ENCODE measurements at places on chromosomes 1 and 21.

GRCh38 chr1:87250336-87250735 lies 78.3 kb upstream of the LMO4 start:
- no peak for DNase-seq

DNA sequence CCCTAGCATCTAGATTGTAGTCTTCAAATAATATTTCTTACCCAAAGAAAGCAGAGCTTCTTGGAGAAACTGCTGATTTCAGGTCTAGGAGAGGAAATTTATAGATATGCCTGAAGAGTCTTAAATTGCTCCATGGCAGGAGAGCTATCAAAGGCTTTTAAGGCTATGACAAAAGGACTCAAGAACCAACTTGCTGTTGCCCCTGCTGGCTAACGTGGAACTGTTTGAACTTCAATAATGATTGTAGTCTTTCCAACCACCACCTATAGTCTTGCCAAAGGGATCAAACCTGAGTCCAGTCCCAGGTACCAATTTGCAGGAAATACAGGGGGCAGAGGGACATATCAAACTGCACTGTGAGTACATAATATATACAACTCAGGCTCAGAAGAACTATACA lies 336.2 kb upstream of the ESRRG start:
- no peak for DNase-seq

- DNase-seq = no peak
Measured at GRCh38 chr1:11981378-11982009, 1.2 kb downstream of the MFN2 start.

- no peak for DNase-seq
Measured at GRCh38 chr1:76865696-76866286, 1.5 kb upstream of the ST6GALNAC5 start.

GRCh38 chr1:180842052-180842451 lies 70.6 kb upstream of the KIAA1614 start:
- DNase-seq = no peak

- no peak for DNase-seq
Measured at GRCh38 chr1:178580096-178580495, 67.2 kb downstream of the TEX35 start.

GRCh38 chr1:43861988-43862735 lies 71.4 kb upstream of the ARTN start:
- no peak for DNase-seq

DNA sequence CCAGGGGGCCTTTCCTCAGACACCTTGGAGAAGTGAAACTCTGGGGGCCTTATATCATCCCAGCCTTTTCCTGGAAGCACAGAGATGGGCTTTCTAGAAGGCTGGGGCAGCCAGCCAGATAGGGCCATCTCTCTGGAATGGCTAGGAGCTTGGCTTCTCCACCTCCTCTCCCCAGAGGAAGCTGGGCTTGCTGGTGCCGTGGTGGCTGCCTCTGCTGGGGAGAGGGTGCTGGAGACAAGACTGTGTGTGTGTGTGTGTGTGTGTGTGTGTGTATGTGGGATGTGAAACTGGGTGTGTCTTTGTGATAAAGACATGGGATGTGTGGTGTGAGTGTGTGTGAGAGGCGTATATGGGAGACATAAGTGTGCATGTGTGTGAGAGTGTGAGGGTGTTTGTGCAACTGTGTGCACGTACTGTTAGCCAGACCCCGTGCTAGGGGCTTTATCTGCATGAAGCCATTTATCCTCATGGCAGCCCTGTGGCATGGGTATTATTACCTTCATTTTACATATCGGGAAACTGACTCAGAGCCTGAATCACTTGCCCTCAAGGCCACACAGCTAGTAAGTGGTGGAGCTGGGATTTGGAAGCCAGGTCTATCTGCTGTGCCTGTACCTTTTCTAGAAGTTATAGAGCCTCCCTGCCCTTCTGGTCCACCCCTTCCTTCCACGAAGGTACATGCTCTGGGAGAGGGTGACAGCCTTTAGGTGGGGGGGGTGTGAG lies 44.2 kb downstream of the PTPRU start:
- no peak for DNase-seq

DNA sequence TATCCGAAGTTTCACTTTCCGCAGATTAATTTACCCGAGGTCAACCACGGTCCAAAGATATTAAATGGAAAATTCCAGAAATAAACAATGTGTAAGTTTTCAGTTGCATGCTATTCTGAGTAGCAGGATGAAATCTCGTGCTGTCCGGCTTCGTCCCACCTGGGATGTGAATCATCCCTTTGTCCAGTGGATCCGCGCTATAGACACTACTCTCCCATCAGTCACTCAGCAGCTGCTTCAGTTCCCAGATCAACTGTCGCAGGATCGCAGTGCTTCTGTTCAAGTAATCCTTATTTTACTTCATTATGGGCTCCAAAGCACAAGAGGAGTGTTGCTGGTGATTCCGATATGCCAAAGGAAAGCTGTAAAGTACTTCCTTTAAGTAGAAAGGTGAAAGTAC lies 8.3 kb upstream of the LRP8 start:
- DNase-seq = no peak

DNA sequence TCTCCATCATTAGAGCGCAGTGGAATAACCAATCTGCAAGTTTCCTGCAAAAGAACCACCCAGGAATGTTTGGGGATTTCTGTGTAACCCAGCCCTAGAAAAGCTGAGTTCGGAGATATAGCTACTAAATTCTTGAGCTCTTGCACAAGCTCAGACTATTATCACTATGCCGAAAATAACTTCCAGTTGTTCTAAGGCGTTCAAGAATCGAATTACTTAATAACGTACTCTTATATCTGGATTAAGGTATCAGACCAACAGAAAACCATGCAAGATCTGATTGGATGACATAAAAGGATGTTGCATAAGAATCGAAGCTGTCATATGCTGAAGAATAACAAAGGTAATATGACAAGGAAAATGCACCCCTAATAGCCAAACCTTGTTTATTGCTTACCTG lies 7.5 kb upstream of the LAMC2 start:
- no peak for DNase-seq

GRCh38 chr1:165287781-165288180 lies 68.7 kb downstream of the LMX1A start:
- DNase-seq = no peak

DNA sequence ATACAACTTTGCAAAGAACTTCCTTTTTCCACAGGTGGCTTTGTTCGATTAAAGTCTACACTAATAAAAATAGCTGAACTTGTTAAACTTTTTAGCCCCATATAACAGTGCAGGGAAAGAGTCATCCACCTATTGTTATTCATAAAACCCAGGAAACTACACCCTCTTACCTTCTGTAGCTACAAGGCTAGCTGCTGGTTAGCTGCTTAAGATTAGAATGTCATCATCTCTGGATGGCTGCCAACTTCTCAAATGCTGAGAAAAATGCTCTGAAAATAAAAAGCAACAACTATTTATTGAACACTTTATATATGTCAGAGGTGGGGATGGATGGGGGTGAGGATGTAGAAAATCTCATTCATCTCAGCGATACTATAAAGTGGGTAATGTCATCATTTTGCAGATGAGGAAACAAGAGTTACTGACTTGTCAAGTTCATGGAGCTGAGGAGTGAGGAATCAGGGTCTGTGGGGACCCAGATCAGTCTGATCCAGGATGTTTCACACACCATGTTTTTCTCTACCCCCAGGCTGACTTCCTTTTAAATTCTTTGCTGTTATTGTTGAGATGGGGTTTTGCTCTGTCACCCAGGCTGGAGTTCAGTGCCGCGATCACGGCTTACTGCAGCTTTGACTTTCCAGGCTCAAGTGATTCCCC lies 17.1 kb downstream of the ATP5PF start:
- DNase-seq = no peak

DNA sequence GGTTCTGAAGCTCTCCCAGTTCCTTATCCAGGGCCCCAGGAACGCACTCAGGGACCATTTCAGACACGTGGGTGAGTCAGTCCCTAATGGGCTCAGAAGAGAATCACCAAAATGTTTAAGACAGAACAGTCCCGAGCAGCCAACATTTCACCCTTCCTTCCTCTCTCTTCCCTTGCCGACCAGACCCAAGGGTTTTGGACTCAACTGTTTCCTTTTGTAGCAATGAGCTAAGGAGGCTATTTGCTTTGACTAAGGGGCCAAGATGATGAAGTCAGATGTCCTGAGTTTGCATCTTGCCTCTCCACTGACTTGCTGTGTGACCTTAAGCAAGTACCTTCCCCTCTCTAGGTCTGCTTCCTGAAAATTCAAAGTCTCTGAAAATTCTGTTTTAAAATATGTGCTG lies 472.3 kb upstream of the VAMP3 start:
- no peak for DNase-seq

GRCh38 chr1:182608845-182609610 lies 4.8 kb upstream of the RGS16 start:
- DNase-seq = no peak

DNA sequence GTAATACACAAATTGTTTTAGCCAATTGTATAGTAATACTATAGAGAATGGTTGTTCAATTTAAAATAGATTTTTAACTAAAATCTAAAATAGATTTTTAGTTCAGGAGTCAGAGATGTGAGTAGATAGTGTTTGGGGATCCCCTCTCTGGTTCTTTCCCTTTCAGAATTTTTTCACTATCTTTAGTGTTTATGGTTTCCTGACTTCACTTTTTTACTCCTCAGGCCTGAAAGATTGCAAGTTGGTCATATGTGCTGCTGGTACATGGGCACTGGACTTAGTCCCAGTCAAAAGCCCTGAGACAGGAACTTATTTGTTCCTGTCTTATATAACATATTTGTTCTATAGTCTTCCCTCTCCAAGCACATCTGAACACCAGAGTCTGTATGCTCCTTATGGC lies 96.8 kb upstream of the ATP1B1 start:
- no peak for DNase-seq

- DNase-seq = no peak
Measured at GRCh38 chr1:58011978-58012377, 534.5 kb downstream of the OMA1 start.

GRCh38 chr1:153399401-153400055 lies 8.7 kb upstream of the S100A8 start:
- DNase-seq = no peak

DNA sequence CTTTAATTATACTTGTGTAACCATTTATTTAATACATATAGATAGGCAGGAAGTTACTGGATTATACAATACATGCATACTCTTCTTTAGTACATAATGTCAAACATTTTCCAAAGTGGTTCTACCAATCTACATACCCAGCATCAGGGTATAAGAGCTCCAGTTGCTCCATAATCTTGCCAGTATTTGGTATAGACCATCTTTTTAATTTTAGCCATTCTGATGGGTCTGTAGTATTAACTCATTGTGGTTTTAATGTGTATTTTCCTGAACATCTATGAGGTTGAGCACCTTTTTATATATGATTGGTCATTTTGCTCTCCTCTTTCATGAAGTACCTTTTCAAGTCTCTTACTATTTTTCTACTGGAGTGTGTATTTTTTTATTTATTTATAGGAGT lies 32.1 kb downstream of the EBNA1BP2 start:
- no peak for DNase-seq

DNA sequence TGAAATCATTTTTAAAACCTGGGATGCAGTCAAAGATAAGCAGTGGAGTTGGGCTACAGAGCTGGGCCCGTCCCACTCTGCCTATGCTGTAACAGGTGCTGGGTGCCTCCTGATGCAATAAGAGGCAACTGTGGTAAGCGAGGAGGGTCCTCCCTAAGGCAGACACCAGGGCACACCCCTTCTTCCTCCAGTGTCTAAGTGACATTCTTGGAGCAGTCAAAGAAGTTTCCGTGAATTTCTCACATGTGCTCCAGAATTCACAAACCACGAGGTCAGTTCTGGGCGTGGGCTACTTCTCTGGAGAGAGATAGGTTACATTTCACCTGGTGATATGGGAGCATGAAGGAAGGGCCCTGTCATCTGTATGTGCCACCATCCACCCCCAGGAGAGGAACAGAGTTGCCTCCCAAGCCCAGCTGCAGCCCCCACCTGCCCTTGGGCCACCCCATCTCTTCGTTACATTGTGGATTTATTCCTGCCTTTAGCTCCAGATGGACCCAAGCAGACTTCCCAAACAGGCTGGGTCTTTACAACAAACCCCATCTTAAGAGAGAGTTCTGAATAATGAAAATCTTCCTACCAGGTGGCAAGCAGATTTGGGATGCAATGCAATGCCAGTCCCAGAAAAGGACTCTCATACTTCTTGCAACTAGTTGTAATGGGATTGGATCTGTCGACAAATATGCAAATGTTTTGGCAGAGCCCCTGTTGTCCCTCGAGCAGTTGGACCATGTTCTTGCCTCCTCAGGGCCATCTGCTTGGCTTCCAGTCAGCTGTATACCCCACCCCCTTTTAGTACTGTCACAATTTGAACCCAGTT lies 82.5 kb upstream of the CNTN2 start:
- no peak for DNase-seq

- no peak for DNase-seq
Measured at GRCh38 chr21:14922980-14923379, 141.8 kb downstream of the NRIP1 start.

DNA sequence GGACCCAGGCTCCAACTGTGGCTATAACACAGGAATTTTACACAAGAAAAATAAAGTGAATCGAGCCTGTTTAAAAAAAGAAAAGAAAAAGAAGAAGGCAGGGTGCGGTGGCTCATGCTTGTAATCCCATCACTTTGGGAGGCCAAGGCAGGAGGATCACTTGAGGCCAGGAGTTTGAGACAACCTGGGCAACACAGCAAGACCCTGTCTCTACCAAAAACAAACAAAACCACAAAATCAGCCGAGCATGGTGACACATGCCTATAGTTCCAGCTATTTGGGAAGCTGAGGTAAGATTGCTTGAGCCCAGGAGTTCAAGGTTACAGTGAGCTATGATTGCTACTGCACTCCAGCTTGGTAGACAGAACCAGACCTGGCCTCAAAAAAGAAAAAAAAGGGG lies 17.7 kb downstream of the MTF1 start:
- no peak for DNase-seq

GRCh38 chr1:233215135-233215760 lies 80.3 kb downstream of the PCNX2 start:
- DNase-seq = no peak

GRCh38 chr1:207797229-207797973 lies 45.5 kb downstream of the CD46 start:
- DNase-seq = peak; percentile 72

GRCh38 chr1:230495891-230496385 lies 69.8 kb upstream of the PGBD5 start:
- DNase-seq = no peak

DNA sequence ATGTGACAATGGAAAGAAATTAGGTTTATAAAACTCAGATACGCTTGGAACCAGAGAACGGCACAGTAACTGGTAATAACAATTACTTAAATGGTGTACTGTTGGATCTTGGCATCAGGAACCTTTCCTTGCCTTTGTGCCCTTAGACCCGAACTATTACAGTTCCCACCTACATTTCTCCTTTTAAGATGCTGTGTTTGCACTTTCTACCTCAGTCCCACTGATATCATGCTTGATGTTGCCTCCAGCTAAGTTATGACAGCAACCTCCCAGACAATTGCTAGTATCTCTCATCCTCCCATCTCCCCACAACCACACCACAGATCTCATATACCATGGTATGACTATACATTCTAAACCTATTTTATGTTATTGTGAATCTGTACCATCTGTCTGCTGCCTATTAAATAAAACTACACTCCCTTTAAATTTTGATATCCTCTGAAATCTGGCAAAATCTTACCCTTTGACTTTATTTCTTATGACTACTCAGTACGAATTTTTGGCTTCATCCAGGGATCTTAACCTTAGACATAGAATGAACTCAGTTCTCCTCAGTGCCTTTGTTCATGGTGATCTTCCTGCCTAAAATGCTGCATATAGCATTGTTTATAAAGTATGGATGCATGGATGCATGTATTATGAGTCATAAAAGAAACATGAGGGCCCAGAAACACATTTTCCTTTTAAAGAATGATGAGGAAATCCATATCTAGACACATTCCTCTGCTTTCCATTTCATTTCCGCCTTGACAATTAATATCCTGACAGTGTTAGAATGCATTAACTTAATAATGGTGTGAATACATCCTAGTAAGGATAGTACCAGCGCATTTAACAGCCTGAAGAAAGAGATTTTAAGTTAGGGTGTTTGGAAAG lies 64.1 kb downstream of the LRRC8D start:
- no peak for DNase-seq

All from globus pallidus (tissue), 1 donor.